Stimulated activated naive CD8-positive, alpha-beta T cell treated with anti-CD3 and anti-CD28 coated beads, Interleukin-15, Interleukin-2, amounts not matched to agents 100 U/mL and 50 U/mL, for 24 hours (primary cell): ENCODE measurements at places on chromosomes 3 and 15.
A peak's percentile ranks its signal among the peaks of the same experiment; 100 is the strongest.

GRCh38 chr3:58000306-58001085 lies 7.7 kb upstream of the FLNB start:
- DNase-seq = no peak

DNA sequence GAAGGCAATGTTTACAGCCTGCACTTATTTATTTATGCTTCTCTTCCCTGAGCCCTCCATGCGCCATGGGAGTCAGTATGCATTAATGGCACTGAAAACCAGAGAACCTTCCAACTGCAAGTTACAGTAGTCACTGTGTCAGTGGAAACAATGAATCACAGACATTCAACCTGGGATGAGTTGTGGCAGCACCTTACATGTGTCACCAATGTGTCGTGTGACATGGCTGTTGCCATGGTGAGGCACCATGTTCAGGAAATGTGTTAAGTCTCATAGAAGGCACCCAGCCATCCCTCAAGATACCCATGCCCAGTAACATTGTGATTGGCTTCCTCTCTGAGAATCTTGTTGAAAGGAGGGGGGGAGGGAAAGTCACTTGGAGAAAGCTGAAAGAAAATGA lies 105.0 kb downstream of the FOXP1 start:
- peak; percentile 70 for DNase-seq

DNA sequence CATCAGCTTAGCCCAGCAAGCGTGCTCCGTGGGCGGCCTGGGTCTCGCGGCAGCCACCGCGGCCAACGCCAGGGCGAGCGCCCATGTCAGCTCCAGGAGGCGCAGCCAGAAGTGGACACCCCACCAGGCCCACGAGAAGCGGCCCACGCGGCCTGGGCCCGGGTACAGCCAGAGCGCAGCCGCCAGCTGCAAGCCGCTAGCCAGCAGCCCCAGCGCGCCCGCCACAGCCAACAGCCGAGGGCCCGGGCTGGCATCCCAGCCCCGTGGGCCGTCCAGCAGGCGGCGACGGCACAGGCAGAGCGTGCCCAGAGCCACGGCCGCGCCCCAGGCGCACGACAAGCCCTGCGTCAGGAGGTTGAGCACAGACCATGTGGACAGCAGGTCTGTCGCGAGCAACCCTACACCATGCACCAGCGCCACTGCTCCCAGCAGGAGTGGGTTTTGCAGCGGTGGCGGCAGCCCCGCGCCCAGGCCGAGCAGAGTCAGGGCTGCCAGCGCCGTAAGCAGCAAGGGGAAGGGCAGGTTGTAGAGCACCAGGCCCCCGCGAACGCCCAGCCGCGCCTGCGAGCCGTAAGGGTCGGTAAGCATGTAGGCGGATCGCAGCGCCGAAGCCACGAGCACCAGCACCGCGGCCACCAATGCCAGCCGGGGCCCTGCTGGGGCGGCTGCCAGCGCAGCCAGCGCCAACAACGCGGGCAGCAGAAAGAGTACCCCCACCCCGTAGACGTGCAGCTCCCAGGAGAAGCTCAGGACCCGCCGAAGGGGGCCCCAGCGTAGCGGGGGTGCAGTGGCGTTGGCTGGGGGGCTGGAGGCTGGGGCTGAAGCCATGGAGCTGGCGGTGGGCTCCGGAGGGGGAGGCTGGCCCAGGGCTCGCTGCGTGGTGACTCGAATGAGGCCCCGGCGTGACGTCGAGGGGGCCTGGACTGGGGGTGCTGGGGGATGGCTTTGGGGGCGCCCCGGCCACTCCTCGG lies 4.9 kb downstream of the PRRT3 start:
- DNase-seq = no peak

DNA sequence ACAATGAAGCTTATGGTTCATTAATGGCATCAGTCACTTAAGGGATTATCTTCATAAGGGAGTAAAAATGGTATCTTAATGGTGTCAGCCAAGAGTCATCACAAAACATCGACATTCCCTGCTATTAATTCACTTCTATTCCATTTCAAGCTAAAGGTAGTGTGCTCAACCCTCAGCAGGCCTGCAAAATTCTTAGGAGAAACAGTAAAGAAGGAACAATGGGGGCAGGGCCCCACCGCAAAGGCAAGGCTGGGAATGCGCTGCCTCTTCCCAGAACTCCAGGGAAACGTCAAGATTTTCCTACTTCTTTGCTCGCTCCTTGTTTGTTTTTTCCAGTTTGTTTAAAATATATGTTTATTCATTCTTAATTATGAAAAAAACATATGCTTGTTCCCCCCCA lies 187.3 kb upstream of the TSC22D2 start:
- no peak for DNase-seq

DNA sequence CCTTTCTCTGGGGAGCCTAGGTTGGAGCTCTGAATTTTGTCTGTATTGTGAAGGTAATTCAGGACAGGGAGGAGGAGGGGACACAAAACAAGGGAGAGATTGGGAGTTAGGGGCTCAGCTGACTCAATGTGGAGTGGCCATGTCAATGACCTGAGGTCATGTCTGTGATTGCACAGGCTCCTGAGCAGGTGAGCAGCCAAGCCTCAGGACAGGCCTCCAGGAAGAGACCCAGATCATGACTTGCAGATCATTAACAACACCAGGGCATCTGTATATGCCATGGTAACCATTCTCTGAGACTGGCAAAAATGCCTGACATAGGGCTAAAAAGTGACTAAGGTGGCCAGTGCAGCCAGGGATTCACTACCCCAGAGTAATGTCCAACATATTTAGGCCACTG lies 20.9 kb downstream of the ERICH6 start:
- no peak for DNase-seq

DNA sequence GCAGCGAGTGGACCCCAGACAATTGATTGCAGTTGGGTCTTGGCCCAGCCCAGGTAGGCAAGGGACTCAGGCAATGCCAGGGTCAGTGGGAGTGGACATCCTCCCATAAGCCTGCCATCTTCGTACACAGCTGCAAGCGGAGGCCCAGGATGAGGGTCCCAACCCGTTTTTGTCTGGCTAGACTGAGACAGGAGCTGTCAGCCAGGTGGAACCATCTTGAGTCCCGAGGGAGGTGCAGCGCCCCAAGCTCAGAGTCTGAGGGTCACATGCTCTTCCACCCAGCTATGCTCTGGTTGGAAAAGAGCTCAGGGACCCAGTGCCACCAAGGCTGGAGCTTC lies 22.6 kb upstream of the IP6K2 start:
- no peak for DNase-seq

GRCh38 chr3:69865925-69866679 lies 126.8 kb downstream of the MITF start:
- DNase-seq = no peak

- no peak for DNase-seq
Measured at GRCh38 chr3:113070072-113070640, 79.4 kb downstream of the GTPBP8 start.

DNA sequence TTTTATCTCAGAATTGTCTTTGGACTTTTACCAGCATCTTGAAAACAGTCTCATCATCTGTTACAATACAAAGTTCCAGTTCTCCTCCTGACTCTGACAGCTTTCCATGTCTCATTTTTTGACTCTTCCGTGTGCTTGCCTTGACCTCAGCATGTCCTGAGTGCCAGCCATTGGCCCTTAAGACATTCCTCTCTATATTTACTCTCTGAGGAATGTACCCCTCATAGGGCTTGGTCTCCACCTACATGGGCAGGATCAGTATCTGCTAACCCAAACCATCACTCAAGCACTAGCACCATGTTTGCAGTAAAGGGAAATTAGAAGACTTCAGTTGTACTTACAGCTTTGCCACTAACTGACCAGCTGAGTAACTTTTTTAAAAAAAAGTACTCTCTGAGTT lies 16.2 kb downstream of the ANKUB1 start:
- DNase-seq = no peak

GRCh38 chr15:71784719-71785118 lies 25.6 kb upstream of the NR2E3 start:
- peak; percentile 41 for DNase-seq

- no peak for DNase-seq
Measured at GRCh38 chr3:175240921-175241320, 381.8 kb downstream of the NAALADL2 start.

GRCh38 chr3:100402256-100402655 lies 917 bp downstream of the LNP1 start:
- DNase-seq = no peak

- no peak for DNase-seq
Measured at GRCh38 chr15:80527406-80527805, 123.2 kb downstream of the ARNT2 start.

GRCh38 chr3:159856590-159857104 lies 132.0 kb upstream of the IL12A start:
- no peak for DNase-seq

DNA sequence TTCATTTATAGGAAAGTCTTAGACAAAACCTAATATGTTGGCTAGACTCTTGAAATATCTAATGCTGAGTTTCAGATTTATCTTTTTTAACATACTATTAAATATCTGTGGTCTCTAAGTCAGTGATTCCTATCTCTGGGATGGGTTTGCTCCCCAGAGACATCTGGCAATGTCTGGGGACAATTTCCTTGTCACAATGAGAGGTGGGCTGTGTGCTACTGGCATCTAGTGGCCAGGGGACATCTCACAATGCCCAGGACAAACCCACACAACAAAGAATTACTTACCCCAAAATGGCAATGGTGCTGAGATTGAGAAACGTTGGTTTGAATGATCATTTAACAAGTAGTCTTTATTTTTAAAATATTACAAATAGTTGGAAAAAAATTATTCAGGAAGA lies 602.1 kb downstream of the MAGI1 start:
- no peak for DNase-seq

DNA sequence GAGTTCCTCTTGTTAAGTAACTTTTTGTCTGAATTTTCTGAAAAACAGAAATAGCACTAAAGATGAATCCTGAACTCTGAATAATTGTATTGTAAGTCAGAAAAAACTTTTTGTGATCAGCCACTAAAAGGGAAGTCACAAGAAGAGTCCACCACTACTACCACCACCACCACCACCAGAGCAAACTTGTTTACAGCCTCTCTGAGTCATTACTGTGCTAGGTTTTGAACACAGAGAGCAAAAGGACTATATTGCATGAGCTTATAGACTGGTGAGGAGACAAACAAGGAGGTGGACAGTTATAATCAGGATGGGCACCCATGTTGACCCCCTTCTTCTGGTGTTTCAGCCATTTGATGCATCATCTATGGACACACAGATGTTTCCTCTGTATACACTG lies 141.7 kb downstream of the IL5RA start:
- DNase-seq = no peak

DNA sequence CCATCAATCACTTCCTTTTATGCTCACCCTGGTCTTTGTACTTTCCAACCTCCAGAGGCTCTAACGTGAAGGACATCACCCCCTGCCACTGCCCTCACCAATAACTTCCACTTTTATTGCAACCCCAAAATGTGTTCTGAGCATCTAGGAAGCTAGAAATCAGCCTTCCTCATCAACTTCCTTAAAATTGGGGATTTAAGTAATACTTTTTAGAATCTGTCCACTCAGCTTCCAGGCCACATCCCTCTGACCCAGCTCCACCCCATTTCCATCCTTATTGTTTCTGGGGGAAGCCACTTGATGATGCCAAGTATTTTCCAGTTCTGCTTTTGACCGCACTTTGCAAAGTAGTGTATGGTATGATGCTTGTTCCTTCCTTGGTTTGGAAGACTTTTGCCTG lies 73.5 kb upstream of the XCR1 start:
- DNase-seq = no peak

DNA sequence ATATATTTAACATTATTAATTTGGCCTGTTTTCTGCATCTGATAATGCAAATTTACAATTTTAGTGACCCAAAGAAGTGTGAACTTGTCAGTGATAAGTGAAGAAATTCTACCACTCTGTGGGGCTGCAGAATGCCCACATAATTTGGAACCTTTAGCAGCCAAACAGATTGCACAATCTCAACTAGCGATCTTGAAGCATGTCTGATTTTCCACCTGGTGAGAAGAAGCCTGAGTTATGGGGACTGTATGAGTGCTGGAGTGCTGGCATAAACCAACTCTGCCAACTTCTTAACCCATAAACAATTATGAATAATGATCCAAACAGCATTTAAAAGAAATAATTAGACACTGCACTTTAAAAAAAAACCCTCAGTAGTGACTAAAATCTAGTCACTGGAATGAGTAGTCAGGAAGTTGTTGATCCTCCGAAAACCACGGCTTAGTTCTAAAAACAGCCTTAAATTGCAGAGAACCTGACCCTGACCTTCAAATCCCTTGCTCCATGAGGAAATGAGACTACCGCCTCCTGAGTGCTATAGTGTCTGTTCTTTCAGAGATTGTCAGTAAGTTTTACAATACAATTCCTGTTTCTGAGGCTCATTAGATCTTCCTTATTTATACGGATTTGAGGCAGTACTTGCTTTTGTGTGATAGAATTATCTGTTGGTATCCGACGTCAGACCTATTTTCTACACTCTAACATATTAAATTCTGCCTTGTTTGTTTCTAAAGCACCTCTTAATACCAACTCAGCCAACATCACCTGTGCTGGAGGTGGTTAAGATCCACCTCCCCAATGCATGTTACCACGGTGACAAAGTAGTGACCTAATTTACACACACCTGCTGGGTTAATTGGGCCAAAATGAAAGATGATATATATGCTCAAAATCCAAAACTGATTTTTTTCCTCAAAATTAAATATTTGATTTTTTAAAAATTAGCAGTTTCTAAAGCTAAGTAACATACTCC lies 267.7 kb downstream of the ZBTB20 start:
- no peak for DNase-seq

DNA sequence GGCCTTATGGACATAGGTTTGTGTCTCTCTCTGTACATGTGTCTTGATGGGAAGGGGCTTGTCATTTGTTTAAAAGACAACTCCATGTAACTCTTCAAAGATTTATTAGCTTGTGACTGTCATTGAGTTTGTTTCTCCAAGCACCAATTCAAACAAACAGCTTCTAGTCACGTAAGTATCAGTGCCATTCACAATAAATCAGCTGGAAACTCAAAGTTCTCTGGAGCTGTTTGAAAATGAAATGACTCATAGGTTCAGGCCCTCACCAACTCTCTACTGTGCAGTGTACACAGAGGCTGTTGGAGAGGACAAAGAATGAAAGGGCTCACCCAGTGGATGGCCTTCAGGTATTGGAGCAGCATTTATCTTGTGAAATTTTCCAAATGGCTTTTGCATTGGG lies 476.3 kb downstream of the AGBL1 start:
- DNase-seq = no peak

DNA sequence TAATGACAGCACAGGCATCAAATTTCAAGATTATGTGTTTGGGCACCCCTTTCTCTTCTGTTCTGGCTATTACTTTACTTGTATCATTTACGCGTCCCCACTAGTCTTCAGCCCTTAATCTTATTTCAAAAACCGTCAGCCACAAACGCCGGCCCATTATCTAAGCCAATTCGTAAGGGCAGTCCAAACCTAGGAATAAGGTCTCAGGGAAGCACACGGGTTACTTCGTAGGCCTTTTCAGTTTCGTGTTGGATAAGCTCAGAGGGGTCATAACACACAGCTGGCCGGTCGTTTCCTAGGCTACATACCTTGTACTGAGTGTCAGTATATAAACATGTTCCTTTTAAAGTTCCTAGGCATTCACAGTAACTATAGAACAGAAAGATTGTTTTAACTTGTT lies 5.1 kb upstream of the DNAAF4 start:
- no peak for DNase-seq

GRCh38 chr15:78637776-78638435 lies 3.1 kb downstream of the CHRNB4 start:
- no peak for DNase-seq

GRCh38 chr3:112425858-112426750 lies 73.2 kb downstream of the BTLA start:
- no peak for DNase-seq
